IMR-90 (cell line): ENCODE measurements at places on chromosomes 5 and 9.
A peak's percentile ranks its signal among the peaks of the same experiment; 100 is the strongest.

DNA sequence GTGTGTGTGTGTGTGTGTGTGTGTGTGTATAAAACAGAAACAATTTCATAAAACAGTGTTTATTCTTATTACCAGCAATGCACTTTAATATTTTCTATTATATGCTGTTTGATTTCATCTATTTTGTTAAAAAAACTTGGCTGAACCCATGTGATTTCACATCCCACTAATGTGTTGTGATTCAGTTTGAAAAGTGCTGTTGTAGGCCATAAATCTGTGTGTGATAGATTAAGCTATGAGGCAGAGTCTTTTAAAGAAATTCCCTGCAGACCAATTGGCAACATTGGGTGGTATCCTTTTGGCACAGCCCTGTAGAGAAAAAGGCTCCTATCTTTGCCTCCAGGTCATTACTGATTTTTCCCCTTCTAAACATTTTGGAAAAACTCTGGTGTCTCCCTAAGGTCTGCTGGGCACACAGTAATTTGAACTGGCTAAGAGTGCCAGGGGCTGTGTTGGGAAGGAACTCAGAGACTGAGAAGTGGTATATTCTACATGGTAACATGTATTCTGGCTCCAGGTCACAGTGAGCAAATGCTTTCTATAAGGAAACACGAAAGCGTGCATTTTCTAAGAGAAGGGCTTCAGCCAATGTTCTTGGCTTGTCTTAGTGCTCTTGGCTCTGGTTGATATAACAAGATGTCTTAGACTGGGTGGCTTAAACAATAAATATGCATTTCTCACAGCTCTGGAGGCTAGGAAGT is 4.5 kb downstream of the CAMK4 start:
- DNase-seq = no peak

DNA sequence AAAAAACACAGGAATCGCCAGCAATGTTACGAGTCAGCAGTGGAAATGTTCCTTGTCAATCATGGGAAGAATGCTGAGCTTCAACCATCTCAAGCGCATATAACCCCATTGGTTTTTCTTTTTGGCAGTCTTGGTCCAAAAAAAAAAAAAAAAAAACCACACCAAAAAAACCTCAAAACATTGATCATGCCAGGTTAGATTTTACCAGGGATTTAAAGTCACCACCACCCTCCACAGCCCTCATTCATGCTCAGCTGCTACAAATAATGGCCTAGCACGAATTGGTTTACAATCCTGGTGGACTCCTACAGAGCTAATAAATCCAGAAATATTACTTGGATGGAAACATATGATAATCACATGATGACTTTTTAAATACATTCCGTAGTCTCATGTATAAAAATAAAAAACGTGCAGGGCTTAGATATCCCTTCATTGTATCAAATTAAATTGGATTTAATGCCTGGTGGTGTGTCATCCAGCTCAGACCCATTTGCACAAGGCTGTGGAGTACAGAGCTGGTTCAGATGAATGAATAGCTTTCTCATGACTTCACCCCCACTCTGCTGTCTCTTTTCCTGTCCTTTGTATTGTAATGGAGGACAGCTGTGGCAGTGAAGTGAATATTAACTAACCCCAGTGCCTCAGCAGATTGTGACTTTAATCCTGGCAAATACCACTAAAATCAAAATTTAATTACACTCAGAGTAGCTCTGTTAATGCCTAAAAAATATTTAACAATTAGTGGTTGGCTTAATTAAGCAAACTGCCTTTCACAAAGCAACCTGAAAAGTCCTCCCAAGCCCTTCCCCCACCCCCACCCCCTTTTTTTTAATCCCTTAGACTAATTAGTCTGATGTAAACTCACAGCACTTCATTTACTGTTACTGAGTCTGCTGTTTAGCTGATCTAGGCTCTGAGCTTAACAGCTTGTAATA is 626.5 kb upstream of the ZNF608 start:
- peak; percentile 77 for DNase-seq

DNA sequence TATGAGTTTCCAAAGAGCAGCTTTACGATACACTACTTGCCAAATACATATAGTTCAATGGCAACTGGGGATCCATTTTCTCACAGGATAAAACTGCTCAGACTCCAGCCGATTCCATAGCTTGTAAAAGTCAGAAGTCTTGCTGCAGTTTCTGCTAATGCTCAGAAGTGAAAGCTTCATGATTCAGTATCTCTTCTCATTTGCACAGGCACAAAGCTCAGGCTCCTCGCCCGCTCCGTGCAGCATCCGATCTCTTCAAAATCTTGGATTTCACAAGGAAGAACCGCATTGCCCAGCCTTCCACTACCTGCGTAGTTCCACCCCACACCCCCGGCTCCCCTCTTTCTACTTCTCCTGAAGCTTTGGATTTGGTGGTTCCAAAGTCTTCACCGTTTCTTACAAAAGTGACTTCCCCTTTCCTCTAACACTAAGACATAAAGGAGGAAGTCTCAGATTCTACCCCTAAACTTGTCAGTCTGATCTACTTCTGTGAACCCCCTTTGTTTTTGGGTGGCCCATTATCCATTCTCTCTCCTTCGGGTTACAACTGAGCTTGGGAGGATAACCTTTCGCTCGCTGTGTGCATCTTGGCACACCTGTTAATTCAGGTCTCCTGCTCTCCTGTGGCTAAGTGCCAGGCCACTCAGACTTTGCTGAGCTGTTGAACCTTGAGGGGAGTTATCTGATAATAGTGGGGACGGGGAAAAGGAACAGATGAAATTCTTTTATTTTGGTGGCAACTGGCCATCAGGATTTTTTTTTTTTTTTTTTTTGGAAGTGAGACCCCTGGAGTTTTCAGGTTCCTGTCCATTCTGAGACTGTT is 194.1 kb downstream of the GNA14 start:
- no peak for DNase-seq

DNA sequence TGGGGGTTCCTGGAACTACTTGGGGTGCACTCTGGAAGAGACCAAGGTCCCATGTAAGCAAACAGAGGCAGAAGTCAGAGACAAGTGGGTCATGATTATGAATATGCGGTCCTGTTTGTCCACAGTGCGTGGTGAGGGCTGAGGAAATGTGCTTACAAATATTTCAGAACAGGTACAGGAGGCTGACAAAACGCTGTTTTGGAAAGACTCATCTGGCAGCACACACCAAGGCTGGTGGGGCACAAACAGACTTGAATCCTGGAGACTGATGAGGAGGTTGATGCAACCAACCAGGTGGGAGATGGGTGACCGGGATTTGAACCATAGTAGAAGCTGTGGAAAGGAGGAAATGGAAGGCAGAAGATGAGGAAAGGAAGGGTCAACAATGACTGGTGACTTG is 83.8 kb downstream of the ADRB2 start:
- no peak for DNase-seq

DNA sequence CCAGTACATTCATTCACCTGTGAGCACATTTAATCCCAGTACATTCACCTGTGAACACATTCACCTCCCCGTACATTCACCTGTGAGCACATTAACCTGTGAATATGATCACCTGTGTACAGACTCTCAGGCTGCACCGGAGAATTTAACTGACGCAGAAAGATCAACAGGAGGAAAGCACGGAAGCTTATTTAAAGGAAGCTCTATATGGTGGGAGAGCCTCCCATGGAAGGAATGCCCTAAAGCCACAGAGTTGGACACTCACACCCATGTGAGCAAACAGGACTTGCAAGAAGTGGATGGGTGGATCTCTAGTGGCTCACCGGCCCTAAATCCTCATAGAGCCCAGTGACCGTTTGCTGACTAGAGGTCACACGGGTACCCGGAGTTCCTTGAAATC is 38.2 kb downstream of the TRIP13 start:
- DNase-seq = no peak
